Stomach (tissue), 19 donors: ENCODE measurements at places on chromosomes 12 and 14.

GRCh38 chr12:96447256-96447655 is 42.1 kb upstream of the CFAP54 start:
- DNase-seq: no peak

DNA sequence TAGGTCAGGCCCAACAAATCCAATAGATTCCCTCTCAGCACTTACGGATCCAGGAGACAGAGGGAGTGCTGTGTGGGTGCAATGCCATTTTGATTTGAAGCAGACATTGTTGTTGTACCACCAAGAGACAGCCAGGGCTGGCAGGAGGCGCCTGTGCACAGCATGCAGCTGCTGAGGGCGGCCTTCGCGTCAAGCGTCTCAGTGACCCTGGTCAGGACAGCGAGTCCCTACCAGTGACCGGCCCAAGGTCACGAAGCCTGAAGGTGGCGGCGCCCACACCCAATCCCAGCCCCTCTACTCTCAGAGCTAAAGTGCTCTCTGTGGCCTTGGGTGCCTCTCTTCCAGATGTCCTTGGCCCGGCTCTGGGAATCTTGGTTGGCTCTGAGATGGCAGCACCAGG is 40.5 kb downstream of the PRMT8 start:
- no peak for DNase-seq

GRCh38 chr12:106711316-106711715 is 63.2 kb upstream of the RIC8B start:
- no peak for DNase-seq

DNA sequence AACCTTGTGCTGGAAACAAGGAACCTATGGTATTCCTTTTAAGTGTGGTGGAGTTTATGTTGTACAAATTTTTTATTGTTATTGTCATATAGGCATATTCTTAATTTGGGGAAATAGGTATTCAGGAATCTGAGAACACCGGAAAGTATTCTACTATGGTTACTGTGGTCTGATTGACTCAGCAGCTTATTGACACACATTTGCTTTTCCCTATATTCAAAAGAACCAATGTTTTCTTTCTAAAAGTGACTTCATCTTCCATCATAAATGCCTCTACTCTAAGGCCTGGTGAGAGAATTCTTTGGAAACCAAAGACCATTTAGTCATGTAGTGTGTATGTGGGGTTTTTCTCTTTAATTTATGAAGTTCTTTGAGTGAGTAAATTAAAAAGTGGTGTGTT is 474.8 kb downstream of the TMTC2 start:
- DNase-seq: no peak

GRCh38 chr12:103829092-103829491 is 11.9 kb downstream of the NT5DC3 start:
- DNase-seq: no peak

DNA sequence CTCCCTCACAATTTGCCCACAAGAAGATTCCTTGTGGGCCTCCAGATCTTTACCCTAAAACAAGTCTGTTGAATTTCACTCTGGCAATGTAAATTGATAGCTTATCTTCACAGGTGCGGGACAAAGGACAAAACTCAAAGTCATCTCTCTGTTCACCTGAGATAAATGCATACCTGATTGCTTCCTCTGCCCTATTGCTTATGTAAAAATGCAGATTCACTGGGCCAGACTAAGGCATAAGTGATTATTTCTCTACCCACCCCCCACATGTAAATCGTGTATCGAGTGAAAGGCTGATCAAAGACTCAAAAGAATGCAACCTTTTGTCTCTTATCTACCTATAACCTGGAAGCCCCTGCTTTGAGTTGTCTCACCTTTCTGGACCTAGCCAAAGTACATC is 316.8 kb downstream of the SSPN start:
- no peak for DNase-seq

DNA sequence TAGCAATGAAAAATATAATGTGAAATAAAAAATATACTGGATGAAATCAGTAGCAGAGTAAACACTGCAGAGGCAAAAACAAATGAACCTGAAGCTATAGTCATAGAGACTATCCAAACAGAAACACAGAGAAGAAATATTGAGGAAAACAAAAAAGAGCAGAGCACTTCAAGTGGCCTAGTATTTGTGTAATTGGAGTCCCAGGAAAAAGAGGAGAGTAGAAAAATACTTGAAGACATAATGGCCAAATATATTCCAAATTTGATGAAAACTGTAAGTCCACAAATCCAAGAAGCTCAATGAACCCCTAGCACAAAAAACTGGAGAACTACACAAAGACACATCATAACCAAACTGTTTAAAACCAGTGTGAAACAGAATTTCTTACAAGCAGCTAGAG is 37.2 kb upstream of the CTDSP2 start:
- no peak for DNase-seq

DNA sequence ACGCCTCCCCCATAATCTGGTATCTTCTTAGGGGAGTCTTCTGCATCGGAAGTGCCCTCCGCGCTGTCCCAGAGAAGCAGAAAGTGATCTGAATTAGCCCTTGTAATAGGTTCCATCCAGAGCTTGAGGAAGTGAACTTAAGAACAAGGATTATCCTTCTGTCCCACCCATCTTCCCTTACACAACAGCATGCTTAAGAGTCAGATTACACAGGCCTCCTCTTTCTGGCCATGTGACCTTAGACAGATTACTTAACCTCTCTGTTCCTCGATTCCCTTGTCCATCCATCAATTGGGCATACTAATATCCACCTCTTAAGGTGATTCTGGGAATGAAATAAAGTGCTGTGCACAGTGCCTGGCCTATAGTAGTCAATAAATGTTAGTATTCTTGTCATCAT is 11.4 kb downstream of the CABP1 start:
- no peak for DNase-seq

DNA sequence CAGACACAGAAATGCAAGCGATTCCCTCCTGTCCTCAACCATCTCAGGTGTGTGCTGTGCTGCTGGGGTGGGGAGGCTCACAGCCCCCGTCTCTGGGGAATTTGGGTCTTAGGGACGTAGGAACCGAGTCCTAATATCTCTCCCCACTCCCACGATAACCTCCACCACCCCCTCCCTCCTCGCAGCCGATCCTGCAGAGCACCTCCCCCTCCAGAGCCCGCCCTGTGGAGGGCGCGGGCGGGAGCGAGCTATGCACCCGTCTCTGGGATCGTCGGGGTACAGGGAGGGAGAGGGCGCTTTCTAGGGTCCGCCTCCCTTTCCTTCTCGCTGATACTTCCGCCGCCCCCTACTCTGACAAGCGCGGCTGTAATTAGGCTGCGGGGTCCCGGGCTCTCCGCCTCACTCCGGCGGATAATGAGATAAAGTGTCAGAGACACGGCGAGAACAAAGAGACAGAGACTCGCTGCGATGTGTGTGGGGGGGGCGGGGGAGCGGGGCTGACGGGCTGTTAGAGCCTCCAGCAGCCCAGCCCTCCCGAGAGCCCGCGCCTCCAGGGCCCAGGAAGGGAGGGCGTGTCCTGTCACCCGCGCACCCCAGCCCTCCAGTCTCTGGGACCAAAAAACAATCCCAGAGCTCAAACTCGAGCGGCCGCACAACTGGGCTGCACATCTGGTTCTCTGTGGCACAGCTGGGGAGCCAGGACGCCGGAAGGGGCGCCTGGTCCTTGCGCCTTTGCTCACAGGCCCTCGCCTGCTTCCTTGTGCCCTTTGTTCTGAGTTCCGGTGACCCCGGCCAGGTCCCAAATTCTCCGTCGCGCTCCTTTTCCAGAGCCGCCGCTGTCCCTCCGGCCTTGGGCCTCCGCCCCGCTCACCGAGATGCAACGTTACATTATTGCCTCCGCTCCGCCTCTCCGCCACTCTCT is 8.7 kb downstream of the SHMT2 start:
- DNase-seq: no peak

GRCh38 chr12:102300824-102301461 is 103.3 kb upstream of the PMCH start:
- DNase-seq: no peak

- DNase-seq: no peak
These were observed 100.7 kb upstream of the MAP1LC3B2 start for GRCh38 chr12:116458492-116458891.

GRCh38 chr12:1313906-1314305 is 280.5 kb downstream of the FBXL14 start:
- DNase-seq: no peak

DNA sequence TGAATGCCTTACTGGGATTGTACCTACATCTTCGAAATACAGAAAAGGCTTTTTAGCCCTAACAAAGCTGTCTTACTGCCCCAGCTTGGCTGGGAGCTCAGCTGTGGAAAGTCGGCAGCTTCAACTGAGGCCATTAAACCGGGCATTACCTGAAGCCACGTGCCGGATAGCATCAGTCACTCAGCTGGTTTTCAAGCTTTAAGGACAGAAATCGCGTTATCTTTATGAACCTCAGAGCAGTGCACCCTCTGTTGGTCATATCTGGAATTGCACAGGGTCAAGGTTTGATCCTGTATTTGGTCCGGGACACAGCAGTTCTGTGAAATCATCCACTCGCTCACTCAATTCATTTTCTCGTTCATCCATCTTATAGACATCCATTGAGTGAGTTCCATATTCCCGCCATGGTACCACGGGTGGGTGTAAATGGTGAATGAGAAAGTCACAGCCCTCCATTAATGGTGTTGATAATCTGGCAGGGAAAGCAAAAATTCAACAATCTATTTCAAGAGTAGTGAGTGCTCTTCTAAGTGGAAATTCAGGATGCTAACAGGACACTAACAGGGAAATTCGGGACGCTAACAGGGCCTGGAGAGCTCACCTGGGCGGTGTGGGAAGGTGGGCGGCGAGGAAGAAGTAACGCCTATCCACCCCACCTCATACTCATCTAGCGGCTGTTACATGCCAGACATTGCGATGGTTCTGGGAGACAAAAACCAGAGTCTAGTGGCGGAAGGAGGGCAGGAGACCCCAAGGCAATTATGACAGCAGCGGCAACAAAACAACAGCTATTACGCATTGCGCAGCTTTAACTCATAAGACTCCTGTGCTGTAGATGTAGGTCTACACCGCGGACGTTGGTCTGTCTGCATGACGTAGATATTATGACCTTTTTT is 60.6 kb upstream of the TCL1A start:
- DNase-seq: peak; percentile 53

DNA sequence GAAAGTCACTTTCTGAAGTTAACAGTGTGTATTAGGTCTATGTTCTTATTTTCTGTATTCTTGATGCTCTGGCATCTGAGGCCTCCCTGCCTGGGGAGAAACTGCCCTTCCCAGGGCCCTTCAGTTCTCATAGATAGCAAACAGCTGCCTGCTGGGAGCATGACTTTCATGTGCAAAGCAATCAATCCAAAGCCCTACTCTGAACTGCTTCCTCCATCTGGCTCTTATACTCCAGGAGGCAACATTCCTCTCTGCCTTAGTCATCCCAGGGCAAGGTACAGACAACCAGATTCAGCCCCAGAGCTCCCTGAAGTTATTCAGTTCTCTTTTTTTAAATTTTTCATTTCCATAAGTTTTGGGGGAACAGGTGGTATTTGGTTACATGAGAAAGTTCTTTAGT is 41.7 kb upstream of the RIN3 start:
- DNase-seq: no peak

DNA sequence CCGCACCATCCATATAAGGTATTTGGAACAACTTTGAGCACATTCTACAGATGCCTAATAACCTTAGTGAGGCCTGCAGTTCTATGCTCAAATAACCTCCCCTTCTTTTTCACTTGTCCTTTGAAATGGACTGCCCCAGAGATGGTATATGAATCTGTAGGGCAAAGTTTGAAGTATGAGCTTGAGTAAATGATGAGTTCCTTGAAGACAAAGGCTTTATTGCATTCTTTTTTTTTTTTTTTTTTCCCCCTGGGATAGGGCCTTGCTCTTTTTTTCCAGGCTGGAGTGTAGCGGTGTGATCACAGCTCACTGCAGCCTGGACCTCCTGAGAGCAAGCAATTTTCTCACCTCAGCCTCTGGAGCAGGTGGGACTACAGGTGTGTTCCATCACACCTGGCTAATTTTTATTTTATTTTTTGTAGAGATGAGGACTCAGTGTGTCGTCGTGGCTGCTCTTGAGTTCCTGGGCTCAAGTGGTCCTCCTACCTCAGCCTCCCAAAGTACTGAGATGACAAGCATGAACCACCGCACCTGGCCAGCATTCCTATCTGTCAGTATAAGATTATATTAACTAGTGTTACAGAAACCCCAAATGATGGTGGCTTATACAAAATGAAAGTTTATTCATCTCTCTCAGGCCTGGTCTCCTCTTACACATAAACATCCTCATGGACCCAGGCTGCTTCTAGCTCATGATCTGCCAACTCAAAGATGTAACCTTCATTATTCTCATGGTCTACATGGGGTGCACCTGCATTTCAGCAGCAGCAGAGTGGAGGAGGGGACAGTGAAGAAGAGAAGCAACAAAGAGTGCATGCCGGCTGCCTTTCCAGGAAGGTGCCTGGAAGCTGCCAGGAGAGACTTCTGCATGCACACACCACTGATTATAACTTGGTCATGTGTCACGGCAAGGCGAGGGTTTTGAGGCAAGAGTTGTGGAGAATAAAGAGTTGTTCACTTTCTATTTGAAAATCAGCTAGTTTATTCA is 101.4 kb downstream of the DUSP16 start:
- no peak for DNase-seq

GRCh38 chr12:69022674-69023073 is 89.7 kb upstream of the CPM start:
- no peak for DNase-seq

DNA sequence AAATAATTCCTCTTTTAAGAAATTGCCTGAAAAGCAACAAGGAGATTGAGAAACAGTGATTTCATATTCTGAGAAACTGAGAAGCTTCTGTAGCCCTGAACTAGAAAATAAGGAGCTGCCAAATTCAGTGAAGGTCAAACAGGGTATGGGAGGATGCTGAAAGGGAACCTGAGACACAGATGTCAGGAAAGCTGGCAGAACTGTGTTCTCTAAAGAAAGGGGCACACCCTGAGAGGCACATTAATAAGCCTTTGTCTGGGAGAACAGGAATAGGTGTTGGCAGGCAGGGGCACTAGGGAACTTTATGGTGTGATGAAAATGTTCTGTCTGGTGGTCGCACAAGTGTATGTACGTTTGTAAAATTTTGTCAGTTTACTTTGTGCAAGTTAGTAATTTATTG is 29.6 kb downstream of the VRK1 start:
- no peak for DNase-seq

DNA sequence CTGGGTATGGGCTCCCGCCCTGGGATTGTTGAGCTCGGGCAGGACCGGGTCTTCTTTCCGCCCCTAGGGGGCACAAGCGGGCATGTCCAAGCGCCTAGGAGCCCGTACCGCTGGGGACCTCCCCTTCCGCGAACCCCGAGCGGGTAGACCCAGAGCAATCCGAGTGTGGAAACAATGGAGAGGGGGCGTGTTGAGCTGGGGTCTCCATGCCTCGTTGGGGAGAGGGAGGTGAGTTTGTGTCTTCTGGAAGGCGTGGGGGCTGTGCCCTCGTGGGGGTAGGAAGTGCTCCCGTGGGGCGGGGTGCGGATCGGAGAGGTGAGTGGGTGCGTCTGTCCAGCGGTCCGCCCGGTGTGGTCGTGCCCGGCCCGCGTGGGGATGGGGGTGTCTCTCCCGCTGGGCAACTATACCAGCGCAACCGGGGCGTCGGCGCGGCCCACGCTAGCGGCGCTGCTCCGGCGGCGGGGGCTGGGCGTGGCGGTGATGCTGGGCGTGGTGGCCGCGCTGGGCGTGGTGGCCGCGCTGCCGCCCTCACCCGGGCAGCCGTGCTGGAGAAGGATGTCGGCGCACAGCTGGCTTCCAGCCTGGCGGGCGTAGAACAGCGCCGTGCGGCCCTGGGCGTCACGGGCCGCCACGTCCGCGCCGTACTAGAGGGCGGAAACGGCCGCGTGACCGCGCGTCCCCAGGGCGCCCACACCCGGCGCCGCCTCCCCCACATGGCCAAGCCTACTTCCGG is 12.2 kb downstream of the AGAP2 start:
- DNase-seq: peak; percentile 74
